ENCODE measurements at places on chromosomes 2 and 18.

DNA sequence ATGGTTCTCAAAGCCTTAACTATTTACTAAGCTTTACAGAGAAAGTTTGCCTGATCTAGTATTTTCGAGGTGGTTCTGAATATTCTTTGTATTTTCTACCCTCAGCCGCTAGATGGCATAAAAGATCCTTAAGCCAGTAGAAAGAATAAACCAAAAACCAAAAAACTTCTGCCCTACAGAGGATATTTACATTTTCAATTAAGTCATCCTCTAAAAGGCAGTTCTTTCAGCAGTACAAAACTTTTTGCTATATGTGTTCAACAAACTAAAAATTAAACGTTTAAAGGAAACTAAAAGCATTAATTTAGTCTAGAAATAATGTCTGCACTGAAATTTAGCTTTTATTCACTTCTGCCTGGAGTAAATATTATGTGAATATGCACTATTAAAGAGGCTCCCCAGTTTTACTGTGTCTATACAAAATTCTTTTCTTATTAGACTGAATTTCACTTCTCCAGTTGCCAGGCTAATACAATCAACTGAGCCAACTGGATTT is 297.5 kb downstream of the PIEZO2 start:
- no peak for DNase-seq

DNA sequence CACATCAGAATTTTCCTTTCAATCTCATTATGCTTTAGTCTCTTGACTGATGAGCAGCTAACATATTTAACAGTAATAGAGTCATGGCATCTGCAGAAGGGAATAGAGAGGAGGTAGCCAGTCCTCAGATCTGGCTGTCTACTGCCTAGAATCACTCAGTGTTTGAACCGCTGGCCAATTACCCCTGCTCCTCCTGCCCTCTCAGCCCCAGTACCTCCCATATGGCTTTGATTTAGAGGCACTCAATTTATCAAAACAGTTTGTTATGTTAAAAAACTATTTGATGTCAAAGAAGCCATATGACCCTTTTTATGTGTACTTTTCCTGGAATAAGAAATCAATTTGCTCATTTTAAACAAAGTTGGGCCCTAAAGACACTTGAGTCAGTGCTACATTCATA is 355.2 kb downstream of the CMPK2 start:
- DNase-seq, result no peak

- DNase-seq, result no peak
Observed at GRCh38 chr2:128834207-128834879, 515.7 kb upstream of the HS6ST1 start.

- no peak for DNase-seq
Observed at GRCh38 chr2:179745635-179746256, 115.7 kb downstream of the ZNF385B start.
